ENCODE measurements at places on chromosomes 7 and 10. TPM values are rescaled to one million over a fixed set of nuclear protein-coding genes. Genes with fewer than 3 reads are reported as not detected.

GRCh38 chr10:13074563-13075451, 25.2 kb upstream of the OPTN start:
- DNase-seq, result peak; percentile 83

- DNase-seq, result peak; percentile 75
Observed at GRCh38 chr10:22334414-22335172, 10.7 kb upstream of the SPAG6 start.

DNA sequence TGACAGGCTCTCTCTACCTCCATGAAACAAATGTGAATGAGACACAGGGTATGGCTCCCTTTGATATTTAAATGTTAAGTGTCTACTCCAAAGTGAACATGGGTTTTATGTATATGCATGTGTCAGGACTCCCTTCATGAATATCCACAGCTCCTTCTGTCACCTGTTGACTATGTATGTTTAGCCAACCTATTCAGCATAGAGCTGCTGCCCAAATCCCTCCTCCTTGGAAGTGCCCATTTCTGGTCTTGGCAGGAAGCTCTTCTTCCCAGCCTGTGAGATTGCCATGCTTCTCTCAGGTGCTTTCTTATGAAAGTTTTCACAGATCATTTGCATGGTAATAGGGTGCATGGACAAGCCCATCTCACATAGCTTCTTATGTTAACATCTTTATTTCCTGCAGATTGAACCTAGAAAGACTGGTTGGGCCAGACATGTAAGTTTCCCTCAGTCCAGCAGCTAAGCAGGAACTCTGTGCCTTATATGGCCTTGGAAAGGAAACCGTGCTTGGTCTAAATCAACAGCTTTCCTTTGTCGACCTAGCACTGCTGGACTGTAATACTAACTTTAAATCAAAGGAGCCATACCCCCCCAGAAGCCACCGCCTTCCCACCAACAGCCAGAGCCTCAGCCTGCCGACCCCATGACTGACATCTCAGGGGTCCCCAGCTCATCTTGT, 288.9 kb downstream of the ADARB2 start:
- peak; percentile 52 for DNase-seq

GRCh38 chr10:25831080-25831479, 102.9 kb upstream of the MYO3A start:
- DNase-seq, result peak; percentile 76

GRCh38 chr7:150972023-150972468, 6.1 kb downstream of the KCNH2 start:
- DNase-seq, result no peak

GRCh38 chr7:24700521-24701260, 56.6 kb downstream of the GSDME start:
- no peak for DNase-seq

- no peak for DNase-seq
Observed at GRCh38 chr10:116331815-116332214, 7.6 kb downstream of the CCDC172 start.

GRCh38 chr10:29443745-29444523, 155.1 kb downstream of the LYZL1 start:
- no peak for DNase-seq

- DNase-seq, result no peak
Observed at GRCh38 chr10:99926925-99927720, 82.6 kb downstream of the DNMBP start.

GRCh38 chr10:78199759-78200158, 166.1 kb downstream of the RPS24 start:
- DNase-seq, result no peak

DNA sequence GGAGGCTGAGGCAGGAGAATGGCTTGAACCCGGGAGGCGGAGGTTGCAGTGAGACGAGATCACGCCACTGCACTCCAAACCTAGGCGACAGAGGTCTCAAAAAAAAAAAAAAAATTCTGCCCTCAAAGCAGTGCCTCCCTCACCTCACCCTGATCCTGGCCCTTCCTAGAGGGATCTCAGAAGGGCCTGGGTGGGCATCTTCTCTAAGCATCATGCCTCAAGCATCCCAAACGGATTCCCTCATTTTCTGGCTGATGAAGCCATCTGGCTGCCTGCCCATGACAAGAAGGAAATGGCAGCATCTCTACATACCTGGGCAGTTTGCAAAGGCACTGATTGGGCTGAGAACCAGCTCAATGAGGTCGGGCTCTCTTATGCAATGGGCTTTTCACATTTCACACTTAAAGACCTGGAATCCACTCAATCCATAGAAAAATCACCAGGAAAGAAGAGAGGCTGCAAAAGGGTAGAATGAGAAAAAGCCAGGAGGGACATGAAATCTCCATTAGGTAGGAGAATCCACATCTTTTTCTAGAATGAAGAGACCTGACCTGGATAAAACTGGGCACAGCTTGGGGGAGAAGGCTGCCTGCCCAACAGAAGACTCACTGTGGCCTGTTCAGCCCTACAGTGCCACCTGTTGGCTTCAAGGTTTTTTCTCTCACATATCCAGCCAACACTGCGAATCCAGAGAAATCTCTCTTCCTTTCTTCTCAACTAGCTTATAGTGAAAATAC, 48.1 kb downstream of the PDLIM1 start:
- peak; percentile 78 for DNase-seq

GRCh38 chr10:125085258-125086054, 74.9 kb downstream of the CTBP2 start:
- DNase-seq, result no peak

- no peak for DNase-seq
Observed at GRCh38 chr7:1619152-1620079, 49.6 kb upstream of the PSMG3 start.

DNA sequence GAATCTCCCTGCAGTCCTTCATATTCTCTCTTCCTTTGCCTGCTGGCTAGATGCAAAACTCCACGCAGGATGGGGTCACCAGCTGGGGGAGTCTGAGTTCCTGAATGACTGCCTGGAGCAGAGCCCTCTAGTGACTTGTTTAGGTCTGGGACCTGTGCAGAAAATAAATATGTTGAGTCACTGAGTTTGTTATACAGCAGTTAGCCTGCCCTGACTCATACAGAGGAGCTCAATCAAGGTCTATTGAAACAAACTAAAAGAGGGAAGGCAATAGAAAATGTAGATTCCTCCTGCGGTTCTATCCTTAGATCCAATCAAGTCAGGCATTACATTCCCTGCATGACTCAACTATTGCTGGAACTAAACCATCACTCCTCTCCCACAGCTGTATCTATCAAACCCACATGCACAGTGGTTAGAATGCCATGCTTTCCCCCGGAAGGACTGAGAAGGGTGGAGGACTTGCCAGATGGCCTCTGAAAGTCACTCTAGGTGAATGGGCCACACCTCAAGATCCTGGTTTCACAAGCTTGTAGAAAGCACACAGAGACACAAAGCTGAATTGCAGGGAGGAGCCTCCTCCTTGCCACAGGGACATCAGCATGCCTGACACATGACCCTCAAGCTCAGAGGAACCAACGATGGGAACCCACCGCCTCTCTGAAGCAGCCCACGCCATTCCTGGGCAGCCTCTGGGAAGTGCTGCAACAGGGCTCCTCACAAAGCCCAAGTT, 73.9 kb downstream of the SH3PXD2A start:
- DNase-seq, result no peak

GRCh38 chr10:12561720-12562119, 212.4 kb downstream of the CAMK1D start:
- no peak for DNase-seq

PON1 gene
- not detected for total RNA-seq

SLC16A9 gene
- total RNA-seq, result 15.5 TPM

GRM3 gene
- total RNA-seq, result not detected

FGFBP3 gene
- total RNA-seq, result 2.7 TPM

AFAP1L2 gene
- total RNA-seq, result 24.0 TPM

Measured in kidney (tissue), 22 donors.